Stimulated activated CD4-positive, alpha-beta T cell treated with anti-CD3 and anti-CD28 coated beads, Interleukin-12 subunit alpha, Interleukin-12 subunit beta, amount 100 ng/mL, for 4 hours (primary cell): ENCODE measurements at places on chromosomes 3 and 15.

DNA sequence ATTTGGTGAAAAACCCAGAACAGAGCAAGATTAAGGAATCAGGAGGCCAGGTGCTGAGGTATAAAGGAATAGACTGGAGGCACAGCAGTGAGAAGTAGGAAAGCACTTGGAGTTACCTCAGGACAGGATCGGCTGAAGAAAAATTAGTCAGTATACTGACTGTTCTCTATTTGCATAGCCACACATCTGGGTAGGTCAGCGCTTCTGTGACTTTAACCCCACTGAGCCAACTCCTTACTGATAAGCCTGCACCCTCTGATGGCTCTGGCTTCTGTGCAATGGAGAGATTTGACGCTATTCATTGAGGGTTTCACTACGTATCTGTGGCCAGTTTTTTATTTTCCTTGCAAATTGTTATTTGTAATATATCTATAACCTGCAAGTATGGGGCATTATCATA lies 22.3 kb downstream of the MECOM start:
- no peak for DNase-seq

- no peak for DNase-seq
Measured at GRCh38 chr15:83200162-83200561, 7.5 kb downstream of the HDGFL3 start.

GRCh38 chr3:119658994-119659393 lies 1.4 kb downstream of the POPDC2 start:
- no peak for DNase-seq

DNA sequence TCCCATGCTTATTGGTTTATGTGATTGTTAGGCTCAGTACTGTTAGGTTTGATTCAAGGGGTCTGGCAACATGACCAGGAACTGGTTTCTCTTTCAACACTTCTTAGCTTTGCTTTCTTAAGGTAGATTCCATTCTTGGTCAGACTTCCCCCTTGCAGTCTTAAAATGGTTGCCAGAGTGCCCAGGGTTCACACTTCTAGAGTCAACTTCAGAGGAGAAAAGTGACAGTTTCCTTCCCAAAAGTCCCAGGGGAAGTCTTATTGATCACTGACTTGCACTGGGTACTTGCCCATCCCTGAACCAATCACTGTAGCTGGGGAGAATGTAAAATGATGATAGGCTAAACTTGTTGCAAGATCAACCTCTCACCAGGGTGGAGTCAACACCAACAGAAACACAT lies 14.1 kb downstream of the MGLL start:
- no peak for DNase-seq

- DNase-seq: no peak
Measured at GRCh38 chr3:178022599-178022998, 513.6 kb upstream of the KCNMB2 start.

- DNase-seq: no peak
Measured at GRCh38 chr3:188037195-188037718, 116.7 kb upstream of the LPP start.
